ENCODE measurements at places on chromosomes 12 and 14.

DNA sequence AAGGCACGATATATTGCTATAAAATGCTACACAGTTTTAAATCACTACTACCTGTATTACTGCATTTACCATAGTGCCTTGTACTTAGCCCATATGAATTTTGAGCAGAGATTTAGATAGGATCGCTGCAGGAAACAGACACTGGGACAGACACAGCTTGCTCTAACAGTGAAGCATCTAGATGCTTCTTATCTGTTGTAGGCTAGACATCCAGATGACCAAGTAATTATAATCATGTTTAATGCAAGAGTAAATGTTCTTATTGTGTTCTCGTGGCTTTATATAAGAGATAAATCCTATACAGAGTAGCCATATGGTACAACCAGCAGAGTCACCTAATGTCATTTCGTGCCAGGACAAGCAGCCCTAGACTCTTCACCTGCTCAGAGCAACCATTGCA is 92.8 kb downstream of the ASCL1 start:
- no peak for DNase-seq

GRCh38 chr12:108657130-108657745 is 23.5 kb upstream of the SELPLG start:
- no peak for DNase-seq

DNA sequence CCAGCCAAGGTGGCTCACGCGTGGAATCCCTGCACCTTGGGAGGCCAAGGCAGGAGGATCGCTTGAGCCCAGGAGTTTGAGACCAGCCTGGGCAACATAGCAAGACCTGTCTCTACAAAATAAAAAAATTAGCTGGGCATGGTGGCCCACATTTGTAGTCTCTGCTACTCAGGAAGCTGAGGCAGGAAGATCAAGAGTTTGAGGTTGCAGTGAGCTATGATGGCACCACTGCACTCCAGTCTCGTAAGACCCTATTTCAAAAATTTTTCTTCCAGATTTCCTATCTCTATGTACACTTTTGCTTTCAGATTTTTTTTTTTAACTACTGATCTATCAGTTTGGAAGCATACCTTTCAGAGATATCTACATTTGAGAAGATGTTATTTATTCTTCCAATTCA is 15.3 kb downstream of the SNX6 start:
- DNase-seq = no peak

DNA sequence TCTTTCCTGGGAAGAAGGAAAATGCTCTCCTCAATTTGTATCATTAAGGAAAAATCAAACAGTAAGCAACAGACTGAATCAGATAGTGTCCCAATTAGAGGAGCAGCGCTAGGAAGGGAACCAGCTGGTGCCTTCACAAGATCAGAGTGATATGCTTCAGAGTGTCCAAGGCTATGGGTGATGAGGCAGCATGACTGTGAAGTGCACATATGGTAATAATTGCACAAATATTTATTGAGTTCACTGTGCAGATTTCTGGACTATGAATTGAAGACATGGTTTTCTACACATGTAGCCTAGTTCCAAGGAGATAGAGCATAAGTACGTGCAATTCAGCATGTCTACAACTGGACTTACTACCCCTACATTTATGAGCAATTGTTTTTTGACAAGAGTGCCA is 78.8 kb upstream of the EVL start:
- DNase-seq = no peak

GRCh38 chr12:119868992-119869391 is 8.1 kb downstream of the CIT start:
- DNase-seq = no peak

- DNase-seq = no peak
Observed at GRCh38 chr12:2294651-2295475, 242.1 kb downstream of the CACNA1C start.

DNA sequence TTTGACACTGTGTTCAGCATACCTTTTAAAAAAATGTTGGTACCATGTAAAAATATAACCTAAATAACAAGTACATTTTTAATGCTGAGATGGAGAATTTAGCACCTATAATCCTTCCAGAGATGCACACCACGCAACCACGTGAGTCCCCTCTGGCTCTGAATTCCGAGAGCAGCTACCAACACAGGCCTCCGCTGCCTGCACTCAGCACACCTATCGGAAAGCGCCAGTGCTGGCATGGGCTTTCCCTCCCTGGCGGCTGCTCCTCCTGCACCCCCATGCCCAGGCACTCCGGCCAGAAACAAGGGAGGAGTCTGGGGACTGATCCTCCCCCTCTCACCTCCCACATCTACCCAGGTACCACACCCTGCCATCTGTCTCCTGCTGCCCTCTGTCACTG is 47.0 kb downstream of the ITPK1 start:
- no peak for DNase-seq

DNA sequence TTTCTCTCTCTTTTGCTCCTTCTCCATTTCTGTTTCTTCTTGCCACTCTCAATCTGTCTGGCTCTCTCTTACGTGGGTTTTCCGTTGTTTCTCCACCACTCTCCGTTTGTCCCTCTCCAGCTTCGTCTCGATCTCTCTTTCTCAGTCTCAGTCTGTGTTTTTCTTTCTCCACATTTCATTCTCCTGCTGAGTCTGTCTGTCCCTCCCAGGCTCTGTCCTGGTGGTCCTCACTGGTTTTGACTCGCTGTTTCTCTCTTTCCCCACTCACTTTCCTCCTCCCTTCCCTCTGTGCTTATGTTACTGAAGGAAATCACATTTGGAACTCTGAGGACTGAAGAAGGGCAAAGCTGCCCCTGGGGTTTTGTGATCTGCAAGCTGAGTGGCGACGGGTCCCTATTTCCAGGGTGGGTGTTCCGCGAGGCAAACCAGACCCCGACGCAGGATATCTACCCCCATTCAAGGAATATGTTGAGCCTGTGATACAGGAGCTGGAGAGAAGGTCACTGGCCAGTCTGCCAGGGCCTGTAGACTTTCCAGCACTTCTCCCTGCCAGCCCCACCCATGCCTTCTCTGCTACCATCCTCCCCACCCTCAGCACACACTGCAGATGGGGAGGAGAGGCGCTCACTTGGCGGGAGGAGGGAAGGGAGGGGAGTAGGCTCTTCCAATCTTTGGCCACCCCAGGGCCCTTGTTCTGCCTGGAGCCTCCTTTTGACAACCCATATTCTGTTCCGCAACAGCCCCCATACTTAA is 102.7 kb upstream of the MAP1LC3B2 start:
- no peak for DNase-seq

DNA sequence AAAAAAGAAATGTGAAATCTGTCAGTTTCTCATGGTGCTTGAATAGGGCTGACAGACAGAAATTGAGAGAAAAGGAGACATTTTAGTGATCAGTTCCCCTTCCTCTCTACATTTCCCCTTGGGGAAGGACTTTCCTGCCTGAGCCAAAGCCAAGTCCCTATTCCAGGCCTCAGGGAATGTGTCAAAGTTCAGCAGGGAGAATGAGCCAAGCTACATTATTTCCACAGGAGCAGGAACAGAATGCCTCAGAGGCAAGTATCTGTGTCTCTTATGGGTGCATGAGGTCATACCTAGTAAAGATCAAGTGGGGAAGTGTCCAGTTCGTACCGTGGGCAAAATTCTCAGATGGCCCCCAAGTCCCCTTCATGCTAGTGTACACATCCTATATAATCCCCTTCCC is 68.6 kb downstream of the IQSEC3 start:
- DNase-seq = no peak

GRCh38 chr12:24356240-24356804 is 406.9 kb upstream of the SOX5 start:
- no peak for DNase-seq

- no peak for DNase-seq
Observed at GRCh38 chr12:79681008-79681590, 9.7 kb downstream of the PAWR start.

DNA sequence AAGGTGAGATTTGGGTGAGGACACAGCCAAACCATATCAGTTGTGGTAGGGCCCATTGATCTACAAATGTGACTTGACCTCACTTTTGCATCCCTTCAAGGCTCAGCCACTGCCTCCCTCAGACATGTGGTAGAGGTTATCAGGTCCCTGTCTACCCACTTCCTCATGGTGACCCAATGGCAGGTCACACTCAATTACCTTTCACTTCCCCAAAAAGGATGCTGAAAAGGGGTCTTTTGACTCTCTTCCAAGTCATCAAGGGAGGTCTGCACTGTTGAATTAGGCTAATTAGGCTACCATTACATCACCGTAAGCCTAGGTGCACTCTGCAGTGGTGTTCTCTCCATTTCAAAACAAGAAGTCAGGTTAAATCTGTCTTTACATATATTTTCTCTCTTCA is 22.6 kb upstream of the DRAM1 start:
- no peak for DNase-seq

DNA sequence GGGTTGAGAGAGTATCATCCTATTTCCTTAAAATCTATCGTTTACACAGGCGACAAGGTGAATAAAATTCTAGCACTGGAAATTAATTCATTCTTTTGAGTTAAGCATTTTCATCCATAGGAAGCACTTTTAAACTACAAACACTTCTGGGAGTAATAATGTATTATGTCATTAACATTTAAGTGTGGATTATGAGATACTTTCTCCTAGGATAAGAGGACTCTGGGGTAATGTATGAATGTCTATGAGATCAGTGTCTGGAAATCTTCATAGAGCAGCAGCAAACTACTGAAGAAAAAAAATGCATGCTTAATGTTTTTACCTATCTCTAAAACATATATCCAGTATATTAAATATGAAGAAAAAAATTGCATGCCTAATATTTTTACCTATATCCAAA is 86.9 kb downstream of the EPS8 start:
- no peak for DNase-seq

DNA sequence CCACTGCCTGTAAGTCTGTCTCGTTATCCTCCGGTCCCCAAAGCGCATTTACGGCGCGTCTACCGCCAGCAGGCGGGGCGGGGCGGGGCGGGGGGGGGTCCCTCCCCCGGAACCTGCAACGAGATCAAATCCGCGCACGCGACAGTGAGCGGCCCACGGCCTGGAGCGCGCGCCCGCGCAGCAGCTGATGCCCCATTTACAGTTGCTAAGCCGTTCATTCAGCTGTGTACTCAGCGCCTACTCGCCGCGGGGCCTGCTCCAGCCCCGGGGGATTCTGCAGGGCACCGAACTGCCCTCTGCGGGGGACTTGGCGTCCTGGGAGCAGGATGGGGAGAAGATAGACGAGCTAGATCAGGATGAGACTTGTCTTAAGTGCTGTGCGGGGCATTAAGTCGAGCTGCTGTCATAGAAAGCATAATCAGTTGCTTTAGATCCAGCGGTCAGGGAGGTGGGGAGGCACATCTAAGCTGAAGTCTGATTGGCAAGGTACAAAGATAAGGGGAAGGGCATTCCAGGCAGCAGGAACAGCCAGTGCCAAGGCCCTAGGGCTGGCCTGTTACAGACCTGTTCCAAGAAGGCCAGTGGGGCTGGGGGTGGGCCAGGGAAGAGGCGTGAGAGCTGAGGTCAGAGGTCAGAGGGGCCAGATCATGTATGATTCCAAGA is 1.4 kb upstream of the CCDC85C start:
- DNase-seq = peak; percentile 82
